Head of caudate nucleus (tissue), 42 donors: ENCODE measurements at places on chromosomes 16 and 17.

DNA sequence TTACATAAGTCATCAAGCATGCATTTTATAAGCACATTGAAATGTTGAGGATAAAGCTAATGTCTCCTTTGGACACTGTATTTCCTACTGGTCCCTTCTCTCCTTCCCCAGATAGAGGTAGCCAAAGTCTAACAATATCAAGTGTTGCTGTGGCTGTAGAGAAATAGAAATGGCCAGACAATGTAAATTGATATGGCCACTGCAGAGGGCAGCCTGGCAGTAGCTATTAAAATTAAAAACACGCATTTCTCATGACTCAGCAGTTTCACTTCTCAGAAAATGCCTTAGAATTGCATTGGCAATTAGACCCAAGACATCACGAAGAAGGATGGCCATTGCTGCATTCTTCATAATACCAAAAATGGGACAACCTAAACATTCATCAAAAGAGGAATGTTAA lies 46.8 kb upstream of the MRTFB start:
- DNase-seq, result no peak

DNA sequence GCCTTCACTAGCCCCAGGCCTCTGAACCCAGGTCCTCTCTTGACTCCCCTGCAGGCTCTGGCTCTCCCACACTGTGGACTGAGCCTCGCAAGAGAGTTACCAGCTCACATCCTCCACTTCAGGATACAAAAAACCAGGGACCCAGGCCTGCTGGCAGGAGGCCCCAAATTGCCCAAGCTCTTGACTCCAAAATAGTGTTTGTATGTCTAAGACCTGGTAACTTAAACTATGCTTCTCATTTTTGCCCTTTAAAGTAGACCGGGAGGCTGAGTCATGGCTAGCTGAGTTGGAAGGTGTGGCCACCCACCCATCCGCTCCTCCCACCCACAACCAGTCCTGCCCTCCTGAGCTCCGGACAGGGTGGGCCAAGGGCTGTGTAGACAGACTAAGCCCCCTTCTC lies 250.0 kb downstream of the SOX9 start:
- no peak for DNase-seq

DNA sequence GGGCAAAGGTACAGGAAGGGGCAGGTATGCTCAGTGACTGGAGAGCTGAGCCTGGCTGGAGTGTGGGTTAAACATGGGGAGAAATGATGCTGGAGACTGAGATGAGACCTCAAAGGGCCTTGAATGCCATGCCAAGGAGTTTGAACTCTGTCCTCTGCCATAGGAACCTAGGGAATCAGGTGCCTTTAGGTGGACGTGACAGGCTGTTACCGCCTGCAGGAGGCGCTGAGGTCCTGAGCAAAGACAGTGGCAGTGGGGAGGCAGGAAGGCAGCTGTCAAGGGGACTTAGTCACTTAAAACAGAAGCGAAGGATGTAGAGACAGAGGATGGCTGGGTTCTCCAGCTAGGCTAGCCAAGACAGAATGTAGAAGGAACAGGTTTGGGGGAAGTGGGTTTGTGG lies 9.1 kb downstream of the PSMB3 start:
- DNase-seq, result no peak

DNA sequence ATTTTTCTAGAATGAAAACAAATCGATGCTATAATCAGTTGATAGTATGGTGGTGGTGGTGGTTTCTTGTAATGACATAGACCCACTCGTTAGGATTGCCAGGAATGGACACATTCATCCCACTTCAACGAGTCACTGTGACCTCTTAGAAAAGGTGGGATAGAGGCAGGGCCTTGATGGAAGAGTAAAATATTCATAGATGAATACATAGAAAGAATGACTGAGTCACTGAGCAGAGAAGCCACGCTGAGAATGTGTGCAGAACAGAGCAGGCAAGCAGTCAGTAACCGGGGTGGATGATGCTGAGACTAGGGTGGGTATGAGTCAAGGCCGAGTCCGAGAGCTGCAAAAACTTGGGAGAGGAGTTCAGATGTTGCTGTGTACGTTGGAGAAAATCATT lies 129.9 kb downstream of the PITPNC1 start:
- DNase-seq, result no peak

GRCh38 chr17:4155980-4156620 lies 13.1 kb downstream of the CYB5D2 start:
- no peak for DNase-seq

DNA sequence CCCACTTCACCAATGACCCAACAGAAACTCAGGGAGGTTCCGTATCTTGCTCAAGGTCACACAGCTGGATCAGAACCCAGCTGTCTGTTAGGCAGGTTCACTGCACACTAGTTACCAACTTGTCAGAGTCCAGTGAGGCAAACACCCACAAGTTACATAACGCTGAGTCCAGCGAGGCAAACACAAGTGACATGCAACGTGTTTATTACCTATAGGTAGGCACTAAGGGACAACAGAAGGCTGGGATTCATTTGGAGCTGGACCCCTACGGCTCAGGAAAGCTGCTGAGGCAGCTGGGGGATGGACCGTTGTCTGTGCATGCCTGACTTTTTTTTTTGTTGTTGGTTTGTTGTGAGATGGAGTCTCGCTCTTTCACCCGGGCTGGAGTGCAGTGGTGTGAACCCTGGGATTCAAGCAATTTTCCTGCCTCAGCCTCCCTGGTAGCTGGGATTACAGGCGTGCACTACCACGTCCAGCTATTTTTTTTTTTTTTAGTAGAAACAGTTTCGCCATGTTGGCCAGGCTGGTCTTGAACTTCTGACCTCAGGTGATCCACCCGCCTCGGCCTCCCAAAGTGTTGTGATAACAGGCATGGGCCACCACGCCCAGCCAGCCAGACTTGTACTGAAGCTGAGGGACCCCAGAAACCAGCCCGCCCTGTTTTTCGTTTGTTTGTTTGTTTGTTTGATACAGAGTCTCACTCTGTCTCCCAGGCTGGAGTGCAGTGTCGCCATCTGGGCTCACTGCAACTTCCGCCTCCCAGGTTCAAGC lies 1.9 kb upstream of the RSAD1 start:
- DNase-seq, result no peak

GRCh38 chr16:21646091-21646490 lies 6.3 kb downstream of the IGSF6 start:
- no peak for DNase-seq

GRCh38 chr16:6955303-6955702 lies 377.3 kb upstream of the RBFOX1 start:
- no peak for DNase-seq

DNA sequence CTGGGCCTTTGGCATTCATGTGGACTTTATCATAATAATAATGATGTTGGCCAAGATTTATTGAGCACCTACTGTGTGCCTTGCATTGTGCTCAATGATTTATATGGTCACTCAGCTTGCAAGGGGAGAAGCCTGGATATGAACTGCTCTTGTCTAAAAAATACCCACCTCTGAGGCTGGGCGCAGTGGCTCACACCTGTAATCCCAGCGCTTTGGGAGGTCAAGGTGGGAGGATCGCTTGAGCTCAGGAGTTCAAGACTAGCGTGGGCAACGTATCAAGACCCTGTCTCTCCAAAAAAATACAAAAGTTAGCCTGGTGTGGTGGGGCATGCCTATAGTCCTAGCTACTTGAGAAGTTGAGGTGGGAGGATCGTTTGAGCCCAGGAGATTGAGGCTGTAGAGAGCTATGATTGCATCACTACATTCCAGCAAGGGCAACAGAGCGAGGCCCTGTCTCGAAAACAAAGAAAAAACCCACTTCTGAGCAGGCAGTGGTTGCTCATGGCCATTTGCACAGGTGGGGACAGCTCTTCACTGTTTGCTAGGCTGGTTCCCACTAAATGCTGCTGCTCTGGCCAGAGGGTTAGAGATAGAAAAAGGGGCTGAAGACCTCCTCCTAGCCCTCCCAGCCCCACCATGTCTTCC lies 4.3 kb upstream of the ADGRG1 start:
- no peak for DNase-seq

DNA sequence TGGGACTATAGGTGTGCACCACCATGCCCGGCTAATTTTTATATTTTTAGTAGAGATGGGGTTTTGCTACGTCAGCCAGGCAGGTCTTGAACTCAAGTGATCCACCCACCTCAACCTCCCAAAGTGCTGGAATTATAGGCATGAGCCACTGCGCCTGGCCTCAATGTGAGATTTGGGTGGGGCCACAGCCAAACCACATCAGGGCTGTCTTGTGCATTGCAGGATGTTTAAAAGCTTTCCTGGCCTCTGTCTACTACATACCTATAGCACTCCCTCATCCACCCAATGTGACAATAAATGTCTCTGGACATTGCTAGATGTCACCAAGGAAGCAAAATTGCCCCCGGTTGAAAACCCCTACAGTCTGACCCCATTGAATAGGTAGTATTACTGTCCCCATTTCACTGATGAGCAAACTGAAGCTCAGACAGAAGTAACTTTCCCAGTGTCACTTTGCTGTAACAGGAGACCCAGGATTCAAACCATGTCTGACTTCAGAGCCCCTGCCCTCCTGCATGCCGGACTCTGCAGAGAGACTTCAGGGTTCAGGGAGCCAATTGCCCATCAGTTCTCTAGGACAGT lies 3.6 kb upstream of the MAP3K14 start:
- no peak for DNase-seq

GRCh38 chr17:42530952-42531454 lies 5.0 kb upstream of the NAGLU start:
- no peak for DNase-seq

DNA sequence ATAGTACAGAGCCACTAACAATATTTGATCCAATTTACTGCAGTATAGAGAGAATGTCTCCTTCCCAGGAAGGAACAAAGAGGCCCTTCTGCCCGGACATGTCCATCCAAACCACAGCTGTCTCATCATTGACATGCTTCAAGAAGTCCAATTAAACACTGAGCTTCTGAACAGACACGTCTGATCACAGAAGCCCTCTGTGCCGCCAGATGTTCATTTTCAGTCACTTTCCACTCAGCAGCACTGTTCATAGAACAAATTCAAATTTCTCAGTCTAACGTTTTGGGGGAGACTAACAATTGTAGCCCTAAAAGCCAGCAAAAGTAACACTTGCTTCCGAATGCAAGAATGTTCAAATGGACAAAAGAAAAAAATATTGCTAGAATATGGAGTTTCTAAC lies 15.3 kb downstream of the ZC3H7A start:
- DNase-seq, result no peak

- DNase-seq, result no peak
These were observed 450.3 kb upstream of the CDH11 start for GRCh38 chr16:65572156-65572555.

DNA sequence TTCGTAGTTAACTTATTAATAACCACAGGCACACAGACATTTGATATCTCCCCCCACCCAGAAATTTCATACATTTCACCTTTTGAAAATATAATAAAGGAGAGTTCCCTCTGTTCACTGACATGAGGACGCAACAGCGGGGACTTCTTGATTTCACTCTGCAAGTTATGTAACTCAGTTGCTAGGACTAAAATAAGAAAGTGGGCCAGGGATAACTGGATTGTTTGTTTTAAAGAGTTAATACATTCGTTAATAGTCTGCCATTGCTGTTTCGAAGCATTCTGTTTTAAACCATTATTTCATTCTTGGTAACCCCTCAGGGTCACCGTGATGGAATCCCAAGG lies 1.2 kb downstream of the RHOT1 start:
- DNase-seq, result no peak

DNA sequence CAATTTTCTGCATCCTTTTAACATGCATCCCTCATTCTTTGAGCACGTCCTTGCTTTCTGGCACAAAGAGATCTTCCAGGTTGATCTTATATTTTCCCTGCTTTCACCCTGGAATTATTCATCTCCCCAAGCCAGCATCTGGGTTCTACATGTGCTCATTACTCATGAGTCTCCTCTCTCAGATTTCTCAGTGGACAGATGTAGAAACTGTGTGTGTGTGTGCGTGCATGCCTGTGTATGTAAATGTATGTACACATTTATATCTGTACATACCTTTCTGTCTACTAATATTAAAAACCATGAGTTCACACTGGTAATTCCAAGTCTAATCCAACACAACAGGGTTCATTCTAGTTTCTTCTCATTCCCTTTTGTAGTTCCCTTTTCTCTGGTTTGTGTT lies 41.9 kb upstream of the NSRP1 start:
- no peak for DNase-seq

- no peak for DNase-seq
These were observed 183.1 kb downstream of the SALL1 start for GRCh38 chr16:50967827-50968612.

- DNase-seq, result no peak
These were observed 52.4 kb upstream of the ETV4 start for GRCh38 chr17:43598357-43599045.

- DNase-seq, result no peak
These were observed 31.5 kb downstream of the RBL2 start for GRCh38 chr16:53465606-53466280.

DNA sequence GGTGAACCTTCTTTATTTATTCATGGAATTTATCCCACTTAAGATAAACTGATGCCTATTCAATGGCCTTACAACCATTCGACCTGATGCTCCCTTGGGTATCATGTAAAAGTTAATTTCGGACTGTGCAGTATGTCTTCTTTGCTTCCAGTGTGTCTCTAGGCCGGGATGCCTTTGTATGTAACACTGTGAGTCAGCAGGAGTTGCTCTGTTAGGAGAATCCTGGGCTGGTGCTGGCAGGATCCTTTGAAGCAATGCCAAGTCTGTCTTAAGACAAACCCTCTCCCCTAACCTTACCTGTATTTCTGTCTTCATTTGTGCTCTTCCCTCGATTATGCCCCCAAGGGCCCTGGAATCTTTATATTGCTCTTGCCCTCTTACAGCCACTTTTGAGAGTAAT lies 37.9 kb upstream of the ABCA8 start:
- DNase-seq, result no peak

DNA sequence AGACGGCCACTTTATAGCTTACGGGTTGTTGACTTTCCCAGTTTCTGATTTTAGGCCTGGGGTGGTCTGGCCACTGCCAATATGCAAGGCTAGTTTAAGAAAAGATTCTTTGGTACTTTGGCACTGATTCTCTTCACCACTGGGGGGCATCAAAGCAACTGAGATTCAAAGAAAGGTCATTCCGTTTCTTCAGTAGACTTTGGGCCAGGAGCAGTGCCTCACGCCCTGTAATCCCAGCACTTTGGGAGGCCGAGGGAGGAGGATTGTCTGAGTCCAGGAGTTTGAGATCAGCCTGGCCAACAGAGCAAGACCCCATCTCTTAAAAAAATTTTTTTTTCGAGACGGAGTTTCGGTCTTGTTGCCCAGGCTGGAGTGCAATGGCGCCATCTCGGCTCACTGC lies 53.0 kb downstream of the RPA1 start:
- no peak for DNase-seq
